BJ (cell line): ENCODE measurements at places on chromosomes 2 and 18.
A peak's percentile ranks its signal among the peaks of the same experiment; 100 is the strongest.

DNA sequence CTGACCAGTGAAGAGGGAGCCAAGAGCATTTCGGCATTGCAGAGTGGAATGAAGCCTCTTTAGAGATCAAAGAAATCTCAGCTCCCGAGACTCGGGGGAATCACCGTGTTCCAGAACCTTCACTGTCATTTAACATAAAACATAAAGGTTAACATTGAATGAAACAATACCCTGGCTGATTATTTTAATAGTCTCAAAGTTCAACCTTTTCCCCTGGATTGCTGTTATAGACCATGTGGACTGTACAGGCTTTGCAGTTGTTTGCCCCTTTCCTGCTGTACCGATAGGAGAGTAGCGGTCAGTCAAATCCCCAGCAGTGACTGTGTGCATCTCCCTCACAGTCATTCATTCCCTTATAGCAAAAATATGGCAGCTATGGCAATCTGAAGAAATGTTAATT lies 48.4 kb downstream of the POU3F3 start:
- DNase-seq = no peak

DNA sequence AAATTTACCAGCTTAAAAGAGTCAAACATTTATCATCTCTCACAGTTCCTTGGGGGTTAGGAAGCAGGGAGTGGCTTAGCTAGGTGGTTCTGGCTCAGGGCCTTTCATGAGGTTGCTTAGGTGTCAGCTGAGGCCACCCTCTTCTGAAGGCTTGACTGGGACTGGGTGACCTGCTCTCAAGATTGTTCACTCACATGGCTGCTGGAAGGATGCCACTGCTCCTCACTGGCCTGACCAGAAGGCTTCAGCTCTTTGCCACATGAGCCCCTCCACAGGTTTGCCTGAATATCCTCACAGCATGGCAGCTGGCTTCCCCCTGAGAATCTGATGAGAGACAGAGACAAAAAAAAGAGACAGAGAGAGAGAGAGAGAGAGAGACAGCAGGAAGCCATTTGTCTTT lies 17.3 kb upstream of the RNF152 start:
- DNase-seq = no peak

- DNase-seq = peak; percentile 54
Measured at GRCh38 chr2:203759690-203760365, 53.4 kb downstream of the CD28 start.

- no peak for DNase-seq
Measured at GRCh38 chr18:51653507-51654213, 456.2 kb upstream of the MEX3C start.

GRCh38 chr2:76763276-76763675 lies 758.9 kb downstream of the LRRTM4 start:
- DNase-seq = no peak

DNA sequence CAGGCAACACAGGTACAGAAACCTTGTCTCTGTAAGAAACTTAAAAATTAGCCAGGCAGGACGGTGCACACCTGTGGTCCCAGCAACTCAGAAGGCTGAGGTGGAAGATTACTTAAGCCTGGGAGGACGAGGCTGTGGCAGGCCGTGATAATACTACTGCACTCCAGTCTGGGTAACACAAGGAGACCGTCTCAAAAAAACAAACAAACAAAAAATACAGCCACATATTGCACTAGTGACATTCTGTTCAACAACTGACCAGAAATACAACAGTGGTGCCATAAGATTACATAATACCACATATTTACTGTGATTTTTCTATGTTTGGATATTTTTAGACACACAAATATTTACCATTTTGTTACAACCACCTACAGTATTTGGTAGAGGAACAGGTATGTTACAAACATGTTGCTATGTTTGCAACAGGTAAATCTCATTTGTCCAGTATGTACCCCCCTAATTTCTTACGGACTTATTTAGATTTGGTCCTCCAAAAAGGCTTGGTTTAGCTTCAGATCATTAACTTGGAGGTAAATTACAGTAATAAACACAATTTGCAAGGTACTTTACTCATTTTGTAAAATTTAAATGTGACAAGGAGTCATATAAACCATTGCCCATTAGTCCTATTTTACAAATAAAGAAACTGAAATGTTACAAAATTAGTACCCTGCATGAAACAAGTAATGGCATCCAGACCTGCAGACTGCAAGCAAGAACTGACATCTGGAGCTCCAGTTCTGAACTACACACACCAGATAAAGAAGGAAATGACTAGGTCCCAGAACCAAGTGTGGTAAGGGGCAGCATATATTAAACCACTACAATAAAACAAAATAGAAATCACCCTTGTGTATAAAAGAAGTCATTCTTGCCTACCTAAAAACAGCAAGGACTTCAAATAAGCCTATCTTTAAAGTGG lies 36.8 kb downstream of the TRIP12 start:
- DNase-seq = no peak

DNA sequence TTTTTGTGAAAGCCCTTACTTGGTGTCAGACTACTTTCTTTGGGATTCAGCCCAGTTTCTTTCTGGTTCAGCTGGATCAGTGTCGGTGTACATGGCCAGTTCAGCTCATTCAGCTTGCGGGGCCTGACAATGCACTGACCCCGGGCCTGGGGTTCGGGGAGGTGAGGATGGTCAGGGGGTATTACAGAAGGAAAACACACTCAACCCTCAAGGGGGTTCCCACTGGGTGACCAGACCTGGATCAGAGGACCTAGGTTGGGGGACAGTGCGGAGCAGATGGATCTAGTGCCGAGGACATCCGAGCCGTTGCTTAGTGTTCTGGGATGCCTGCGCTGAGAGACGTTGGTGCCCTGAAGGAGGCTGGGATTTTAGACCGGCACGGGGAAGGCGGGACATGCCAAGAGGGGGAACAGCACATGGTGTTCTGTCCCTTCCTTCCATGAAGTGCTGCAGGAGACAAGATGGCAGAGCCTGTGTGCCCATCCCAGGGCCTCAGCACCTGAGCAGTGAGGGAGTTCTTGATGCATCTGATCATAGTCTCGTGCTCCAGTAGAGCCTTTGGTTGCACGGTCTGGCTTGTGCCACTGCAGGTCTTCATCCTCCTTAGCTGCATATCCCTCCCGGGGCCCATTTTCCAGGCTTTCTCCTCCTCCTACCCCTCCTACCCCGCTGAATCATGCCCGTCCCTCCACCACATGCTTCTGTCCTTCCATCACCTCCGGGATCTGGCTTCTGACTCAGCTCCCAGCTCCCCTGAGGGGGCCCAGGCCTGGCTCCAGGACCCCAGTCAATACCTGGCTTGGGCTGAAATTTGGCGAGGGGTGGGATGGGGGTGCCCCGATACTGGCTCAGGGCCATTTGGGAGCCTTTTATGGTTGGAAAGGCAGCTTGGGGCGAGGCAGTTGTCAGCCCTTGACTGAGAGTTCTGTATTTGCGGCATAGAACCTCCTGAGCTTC lies 18.0 kb downstream of the SPEG start:
- DNase-seq = peak; percentile 78

- DNase-seq = no peak
Measured at GRCh38 chr2:43082903-43083677, 143.3 kb downstream of the ZFP36L2 start.

GRCh38 chr2:199842631-199843395 lies 8.2 kb downstream of the FTCDNL1 start:
- no peak for DNase-seq

DNA sequence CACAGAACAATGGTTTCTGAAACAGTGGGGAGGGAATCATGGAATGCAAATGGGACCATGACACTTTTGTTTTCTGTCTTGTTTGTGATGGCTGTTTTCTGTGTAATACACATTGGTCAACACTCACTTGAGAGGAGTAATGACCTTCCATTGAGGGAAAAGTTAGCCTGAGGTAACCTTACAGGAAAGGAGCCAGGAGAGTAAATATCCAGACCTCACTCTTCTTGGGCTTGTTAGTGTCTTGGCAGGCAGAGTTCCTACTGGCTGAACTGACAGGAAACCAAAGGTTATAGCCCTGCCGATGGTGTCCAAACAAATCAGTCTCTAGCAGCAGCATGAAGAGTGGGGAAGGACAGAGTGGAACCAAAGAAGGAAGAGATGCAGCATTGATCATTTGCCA lies 17.2 kb upstream of the RPRM start:
- DNase-seq = no peak

DNA sequence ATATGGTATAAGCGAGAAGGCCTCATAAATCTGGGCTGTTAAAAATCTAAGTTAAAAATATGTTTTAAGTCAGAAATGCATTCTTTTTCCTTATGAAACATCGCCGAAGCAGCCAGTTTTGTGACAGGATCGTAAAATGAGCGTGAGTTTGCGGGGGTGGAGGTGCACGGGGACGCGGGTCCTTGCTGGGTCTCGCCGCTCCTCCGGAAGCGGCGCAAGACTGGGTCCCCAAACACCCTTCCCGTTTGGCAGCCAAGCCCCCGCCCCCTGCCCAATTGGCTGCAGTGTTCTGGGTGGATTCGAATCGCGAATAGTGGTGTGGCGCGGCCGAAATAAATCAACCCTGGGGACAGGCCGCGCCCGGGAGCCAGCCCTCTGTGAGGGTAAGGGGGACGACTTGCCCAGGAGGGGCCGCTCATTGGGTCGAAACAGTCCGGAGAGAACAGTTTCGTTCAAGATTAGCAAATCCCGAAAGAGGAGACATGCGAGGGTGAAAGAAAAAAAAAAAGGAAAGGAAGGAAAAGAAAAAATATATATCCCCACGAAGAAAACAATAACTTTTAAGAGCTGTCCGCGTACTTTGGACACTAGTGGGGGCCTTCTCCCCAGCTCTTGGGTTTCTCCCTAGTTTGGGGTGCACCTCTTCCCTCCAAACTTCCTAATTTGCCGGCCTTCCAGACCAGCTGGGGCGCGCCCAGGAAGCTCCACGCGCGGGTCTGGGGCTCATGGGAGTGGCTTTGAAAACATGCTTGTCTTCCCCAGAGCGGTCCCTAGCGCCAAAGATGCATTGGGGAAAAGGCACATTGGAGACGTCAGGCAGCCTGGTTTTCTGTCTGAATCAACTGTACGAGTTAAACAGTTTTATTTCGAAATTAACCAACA lies 3.1 kb upstream of the GATA6 start:
- DNase-seq = no peak

GRCh38 chr18:48623468-48624235 lies 84.8 kb downstream of the CTIF start:
- DNase-seq = peak; percentile 89

- DNase-seq = no peak
Measured at GRCh38 chr2:95372216-95372829, 30.2 kb upstream of the FAHD2A start.

DNA sequence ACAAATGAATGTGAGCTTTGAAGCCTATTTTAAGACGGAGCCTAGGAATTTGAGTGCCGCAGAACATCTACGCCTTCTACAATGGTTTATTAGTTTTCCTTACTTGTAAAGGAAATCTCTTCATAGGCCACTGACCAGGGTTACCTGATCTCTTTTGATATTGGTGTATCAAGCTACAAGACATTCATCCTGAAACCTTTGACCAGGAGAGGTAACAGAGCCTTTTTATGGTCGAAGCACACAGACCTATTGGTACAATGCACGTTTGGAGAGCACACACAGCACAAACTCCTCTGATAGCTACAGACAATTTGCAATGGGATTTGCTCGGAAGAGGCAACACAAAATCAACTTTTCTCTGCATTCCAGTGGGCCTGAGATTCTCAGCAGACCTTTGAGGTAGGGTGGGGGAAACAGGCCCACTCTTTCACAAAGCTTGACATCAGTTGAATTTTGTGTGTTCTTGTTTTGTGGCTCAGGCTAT lies 12.8 kb downstream of the MYCN start:
- DNase-seq = no peak

- no peak for DNase-seq
Measured at GRCh38 chr2:238101891-238102841, 2.0 kb downstream of the ESPNL start.

- peak; percentile 65 for DNase-seq
Measured at GRCh38 chr2:237256887-237257286, 157.1 kb downstream of the COL6A3 start.

GRCh38 chr18:6561016-6561415 lies 146.3 kb upstream of the L3MBTL4 start:
- no peak for DNase-seq

DNA sequence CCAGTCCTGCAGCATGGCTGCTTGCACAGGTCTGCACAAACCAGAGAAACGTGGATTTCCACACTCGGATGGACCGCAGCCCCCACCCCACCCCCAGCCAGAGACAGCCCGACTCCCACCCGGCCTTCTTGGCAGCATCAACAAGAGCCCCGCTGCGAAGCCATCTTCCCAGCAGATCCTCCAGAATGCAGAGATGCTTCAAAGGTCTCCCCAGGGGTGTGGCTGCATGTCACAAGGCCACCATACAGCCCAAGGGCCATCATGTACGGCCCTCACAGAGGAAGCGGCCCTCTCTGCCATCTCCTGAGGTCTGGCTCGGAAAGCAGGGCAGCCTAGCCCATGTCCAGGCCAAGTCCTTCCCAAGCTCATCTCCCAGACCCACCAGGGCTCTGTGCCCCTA lies 11.5 kb downstream of the DNMT3A start:
- DNase-seq = no peak

- DNase-seq = no peak
Measured at GRCh38 chr18:78247615-78248289, 731.9 kb upstream of the SALL3 start.

DNA sequence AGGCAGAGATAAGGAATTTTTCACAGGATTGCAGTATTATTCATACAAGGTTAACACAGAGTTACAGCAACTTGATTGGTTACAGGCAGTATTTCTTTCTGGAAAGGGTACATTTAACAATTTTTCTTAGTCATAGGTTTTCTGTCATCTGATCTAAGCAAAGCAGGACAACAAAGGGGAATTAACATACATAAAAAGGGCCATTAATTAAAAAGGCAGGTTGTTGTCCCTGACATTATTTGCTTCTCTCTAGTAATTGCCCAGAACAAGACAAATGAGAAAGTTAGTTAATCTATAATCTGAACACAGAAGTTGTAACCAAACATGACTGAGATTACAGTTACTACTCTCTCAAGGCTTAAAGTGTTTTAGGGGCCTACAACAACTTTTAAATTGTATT lies 291.4 kb upstream of the LRRTM4 start:
- DNase-seq = no peak

- DNase-seq = no peak
Measured at GRCh38 chr2:72108121-72108520, 39.5 kb downstream of the CYP26B1 start.

DNA sequence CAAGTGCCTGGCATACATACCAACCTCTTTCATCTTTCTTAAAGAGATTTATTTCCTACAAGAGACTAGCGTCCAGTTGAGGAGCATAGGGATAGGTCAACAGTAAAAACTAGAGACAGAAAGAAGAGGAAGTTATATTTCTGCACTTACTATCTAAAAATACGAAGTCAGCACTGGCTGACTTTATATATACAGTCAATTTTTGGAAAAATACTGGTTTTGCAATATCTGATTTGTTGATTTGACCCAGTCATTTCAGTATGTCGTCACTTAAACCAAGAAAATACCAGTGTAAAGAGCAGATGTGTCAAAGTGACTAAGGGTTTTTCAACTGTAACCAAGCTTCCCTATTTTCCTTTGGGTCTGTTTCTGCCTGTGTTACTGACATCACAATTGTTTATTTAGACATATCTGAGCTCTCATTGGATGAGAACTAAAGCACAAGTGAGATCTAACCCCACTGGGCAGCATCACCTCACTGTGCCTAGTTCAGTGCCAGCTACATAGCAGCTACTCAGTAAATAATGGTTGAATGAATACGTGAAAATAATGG lies 23.0 kb downstream of the CYTIP start:
- DNase-seq = no peak
